Renal pelvis (tissue), 12 donors: ENCODE measurements at places on chromosomes 5 and 9.
A peak's percentile ranks its signal among the peaks of the same experiment; 100 is the strongest.

GRCh38 chr5:172771439-172772111 lies 580 bp upstream of the DUSP1 start:
- DNase-seq = no peak

GRCh38 chr5:111135946-111136345 lies 43.8 kb downstream of the WDR36 start:
- DNase-seq = no peak

- DNase-seq = no peak
These were observed 13.1 kb upstream of the RLN1 start for GRCh38 chr9:5352637-5353248.

DNA sequence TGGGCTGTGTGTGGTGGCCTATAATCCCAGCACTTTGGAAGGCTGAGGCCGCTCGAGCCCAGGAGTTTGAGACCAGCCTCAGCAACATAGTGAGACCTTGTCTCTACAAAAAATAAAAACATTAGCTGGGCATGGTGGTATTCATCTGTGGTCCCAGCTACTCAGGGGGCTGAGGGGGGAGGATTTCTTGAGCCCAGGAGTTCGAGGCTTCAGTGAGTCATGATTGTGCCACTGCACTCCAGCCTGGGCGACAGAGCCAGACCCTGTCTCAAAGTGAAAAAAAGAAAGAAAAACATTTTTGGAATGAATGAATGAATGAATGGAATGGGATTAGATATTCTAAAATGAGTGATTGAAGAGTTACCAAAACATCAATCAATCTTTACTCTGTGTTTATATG lies 85.8 kb downstream of the FGF1 start:
- no peak for DNase-seq

DNA sequence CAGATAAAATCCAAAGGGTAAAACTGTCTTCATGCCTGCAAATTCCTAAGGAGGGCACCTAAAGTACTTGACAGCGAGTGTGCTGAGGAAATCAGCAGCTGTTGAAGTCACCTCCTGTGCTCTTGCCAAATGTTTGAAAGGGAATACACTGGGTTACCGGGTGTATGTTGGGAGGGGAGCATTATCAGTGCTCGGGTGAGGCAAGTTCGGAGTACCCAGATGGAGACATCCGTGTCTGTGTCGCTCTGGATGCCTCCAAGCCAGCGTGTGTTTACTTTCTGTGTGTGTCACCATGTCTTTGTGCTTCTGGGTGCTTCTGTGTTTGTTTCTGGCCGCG lies 727 bp upstream of the ADRB2 start:
- no peak for DNase-seq

GRCh38 chr5:168947212-168947868 lies 353.6 kb downstream of the SLIT3 start:
- peak; percentile 57 for DNase-seq
